ENCODE measurements at places on chromosomes 5 and 9.

GRCh38 chr5:113169720-113170119 lies 193.1 kb downstream of the DCP2 start:
- no peak for DNase-seq

DNA sequence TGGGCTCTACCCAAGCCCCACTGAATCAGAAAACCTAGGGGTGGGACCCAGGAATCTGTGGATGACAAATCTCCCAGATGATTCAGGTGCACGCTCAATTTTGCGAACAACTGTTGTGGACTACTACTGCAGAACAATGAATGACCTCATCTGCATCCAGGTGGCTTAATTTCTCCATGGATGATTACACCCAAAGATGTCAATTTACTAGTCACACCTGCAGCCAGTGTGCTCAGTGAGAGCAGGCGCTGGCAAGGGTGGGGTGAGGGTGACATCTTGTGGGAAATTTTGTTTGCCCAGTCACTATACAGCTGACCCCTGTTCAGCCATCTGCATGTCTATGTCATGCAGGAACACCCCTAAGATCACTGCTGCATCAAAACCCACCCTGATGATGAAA lies 118.2 kb downstream of the ENTREP1 start:
- no peak for DNase-seq

- DNase-seq, result no peak
Observed at GRCh38 chr9:34459941-34460340, 1.3 kb downstream of the DNAI1 start.

DNA sequence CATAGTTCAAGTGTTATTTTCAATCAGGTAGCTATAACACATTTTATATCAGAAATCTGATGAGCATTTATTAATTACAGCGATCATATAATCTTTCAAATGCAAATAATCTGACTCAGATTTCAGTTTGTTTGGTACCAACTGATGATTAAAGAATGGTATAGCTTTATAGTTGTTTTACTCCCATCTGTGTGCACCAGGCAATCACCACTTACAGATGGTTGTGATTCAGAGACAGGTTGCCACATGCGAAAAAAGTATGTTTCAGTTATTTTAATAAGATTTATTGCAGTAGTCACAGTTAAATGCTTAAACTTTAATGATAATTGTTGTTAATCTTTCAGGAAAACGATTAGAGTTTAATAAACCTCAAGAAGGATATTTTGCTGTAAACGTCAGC lies 155.1 kb upstream of the ARRDC3 start:
- no peak for DNase-seq

- DNase-seq, result no peak
Observed at GRCh38 chr5:167392240-167392639, 899.2 kb upstream of the WWC1 start.

GRCh38 chr9:129778469-129778868 lies 24.5 kb upstream of the TOR1B start:
- DNase-seq, result no peak

DNA sequence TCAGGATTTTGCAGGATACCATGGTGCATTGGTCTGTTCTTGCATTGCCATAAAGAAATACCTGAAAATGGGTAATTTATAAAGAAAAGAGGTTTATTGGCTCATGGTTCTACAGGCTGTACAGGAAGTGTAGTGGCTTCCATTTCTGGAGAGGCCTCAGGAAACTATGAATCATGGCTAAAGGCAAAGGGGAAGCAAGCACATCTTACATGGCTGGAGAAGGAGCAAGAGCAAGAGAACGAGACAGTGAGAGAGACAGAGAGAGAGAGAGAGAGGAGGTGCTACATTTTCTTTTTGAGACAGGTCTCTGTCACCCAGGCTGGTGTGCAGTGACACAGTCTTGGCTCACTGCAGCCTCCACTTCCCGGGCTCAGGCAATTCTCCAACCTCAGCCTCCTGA lies 43.9 kb downstream of the P4HA2 start:
- DNase-seq, result no peak

- DNase-seq, result no peak
Observed at GRCh38 chr5:151798674-151799073, 26.9 kb downstream of the G3BP1 start.

DNA sequence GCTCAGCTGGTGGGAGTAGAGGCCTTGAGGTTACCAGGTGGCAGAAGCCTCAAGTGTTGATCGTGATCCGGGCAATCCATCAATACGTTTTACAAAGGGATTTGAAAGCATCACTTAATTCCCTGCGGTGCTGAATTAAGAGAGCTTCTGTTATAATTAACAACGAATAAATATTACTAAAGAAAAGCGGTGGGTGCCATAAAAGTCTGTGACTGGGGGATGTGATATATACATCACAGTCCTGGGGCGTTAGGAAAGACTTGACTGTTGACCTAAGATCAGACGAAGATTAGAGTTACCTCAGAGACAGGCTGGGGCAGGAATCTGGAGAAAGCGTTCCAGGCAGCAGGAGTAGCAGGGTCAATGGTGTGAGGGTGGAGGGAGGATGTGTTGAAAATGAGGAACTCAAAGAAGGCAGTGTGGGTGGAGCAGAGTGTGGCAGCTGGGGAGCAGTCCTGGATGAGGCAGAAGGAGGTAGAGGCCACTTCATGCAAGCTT lies 6.7 kb upstream of the C5orf63 start:
- no peak for DNase-seq

- no peak for DNase-seq
Observed at GRCh38 chr9:35538361-35539234, 48.7 kb downstream of the RUSC2 start.

Measured in stimulated activated CD4-positive, alpha-beta T cell treated with anti-CD3 and anti-CD28 coated beads, Interleukin-1b, Interleukin-23, amount 100 ng/mL, for 48 hours (primary cell).